Umbilical cord (tissue), 2 donors: ENCODE measurements at places on chromosomes 11 and 22. TPM values are rescaled to one million over a fixed set of nuclear protein-coding genes. Genes with fewer than 3 reads are reported as not detected.
A peak's percentile ranks its signal among the peaks of the same experiment; 100 is the strongest.

Gene CBX7
- total RNA-seq: 10.4 TPM

Gene PRSS23
- total RNA-seq: 157 TPM

Gene NOX4
- total RNA-seq: 14.0 TPM

Gene KRTAP5-8
- total RNA-seq: not detected

Gene KCNJ11
- 0.48 TPM for total RNA-seq

Gene APOA4
- total RNA-seq: 3.4 TPM

Gene OR51B4
- total RNA-seq: 3.1 TPM

Gene CTSD
- total RNA-seq: 64.8 TPM

Gene ZNF143
- 41.4 TPM for total RNA-seq

Gene PYGM
- 14.7 TPM for total RNA-seq

Gene OSM
- 4.8 TPM for total RNA-seq

Gene CCDC15
- 8.7 TPM for total RNA-seq

Gene C11orf16
- 1.9 TPM for total RNA-seq

Gene CD3D
- total RNA-seq: not detected

Gene CASP5
- not detected for total RNA-seq

DNA sequence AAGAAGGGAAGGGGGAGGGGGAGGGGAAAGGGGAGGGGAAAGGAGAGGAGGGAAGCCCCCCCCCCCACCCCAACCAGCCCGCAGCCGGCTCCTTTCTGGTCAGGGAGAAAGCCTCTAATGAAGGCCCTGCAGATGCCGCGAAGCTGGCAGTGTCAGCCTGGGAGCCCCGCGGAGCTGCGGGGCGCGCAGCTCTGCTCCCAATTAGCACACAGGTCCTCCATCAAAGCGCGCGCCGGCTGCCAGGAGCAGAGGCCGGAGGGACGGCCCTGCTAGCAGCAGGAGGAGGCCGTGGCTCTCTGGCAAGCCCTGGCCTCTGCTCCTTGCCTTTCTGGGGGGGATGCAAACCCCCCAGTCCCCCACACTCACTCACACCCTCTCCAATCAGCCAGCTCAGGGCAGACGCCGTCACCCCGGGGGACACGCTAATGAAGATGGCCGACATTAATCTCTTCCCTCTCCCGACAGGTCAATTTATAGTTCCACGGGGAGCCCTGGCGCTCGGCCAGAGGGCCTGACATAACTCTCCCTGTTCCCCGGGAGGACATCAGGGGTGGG lies 70.5 kb upstream of the TCF20 start:
- no peak for DNase-seq

GRCh38 chr11:47488674-47489394 lies 39.9 kb upstream of the RAPSN start:
- DNase-seq: no peak

- peak; percentile 78 for DNase-seq
Observed at GRCh38 chr11:95671768-95672167, 117.8 kb downstream of the FAM76B start.

- no peak for DNase-seq
Observed at GRCh38 chr11:77886401-77886800, 65.5 kb downstream of the AAMDC start.

GRCh38 chr11:7115780-7116179 lies 27.0 kb downstream of the RBMXL2 start:
- DNase-seq: no peak

DNA sequence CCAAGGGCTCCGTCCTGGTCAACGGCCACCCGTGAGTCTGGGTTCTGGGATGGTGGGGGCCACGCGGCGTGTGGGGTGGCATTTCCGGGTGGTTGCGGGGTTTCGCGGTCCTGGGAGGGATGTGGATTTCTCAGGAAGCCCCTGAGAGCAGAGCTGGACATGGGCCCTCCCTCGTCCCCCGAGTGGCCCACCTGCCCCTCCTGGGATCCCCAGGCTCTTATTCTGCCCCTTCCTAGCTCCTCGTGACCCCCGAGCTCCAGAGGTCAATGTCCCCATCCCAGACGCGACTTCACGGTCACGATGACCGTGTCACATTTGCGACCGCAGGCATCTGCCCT lies 4.4 kb downstream of the MUC5AC start:
- DNase-seq: no peak

DNA sequence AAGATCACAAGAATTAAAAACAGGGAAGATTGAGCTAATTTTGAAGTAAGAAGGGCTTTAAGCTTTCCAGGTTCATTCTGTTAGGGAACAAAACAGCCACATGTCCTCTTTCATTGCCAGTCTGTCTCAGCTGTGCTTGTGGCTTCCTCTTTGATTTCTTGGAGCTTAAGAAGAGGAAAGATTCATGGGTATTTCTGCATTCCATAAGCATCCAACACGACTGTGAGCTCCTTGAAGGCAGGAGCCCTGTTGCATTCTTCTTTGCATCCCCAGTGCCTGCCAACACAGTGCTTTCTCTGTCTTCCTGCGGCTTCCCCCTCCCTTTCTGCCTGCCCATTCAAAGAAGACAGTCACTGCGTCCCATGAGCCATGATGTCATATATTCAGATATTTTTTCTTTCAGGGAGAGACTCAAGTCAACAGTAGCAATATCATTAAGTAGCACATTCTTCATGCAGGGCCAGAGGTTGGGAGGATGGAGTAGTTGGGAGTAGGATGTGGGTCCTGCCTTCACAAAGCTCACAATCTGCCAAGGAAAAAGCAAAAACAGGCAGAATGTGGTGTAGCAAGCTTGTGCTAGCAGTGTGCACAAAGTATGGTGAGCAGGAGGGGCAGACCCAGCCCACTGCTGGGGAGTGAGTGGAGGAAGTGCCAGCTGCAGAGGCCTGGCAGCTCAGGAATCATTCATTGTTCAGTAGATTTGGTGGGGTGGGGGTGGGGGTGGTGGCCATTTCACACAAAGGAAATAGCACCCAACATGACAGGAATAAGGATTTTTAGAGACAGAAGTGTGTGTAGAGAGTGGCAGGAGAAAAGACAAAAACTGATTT lies 162.1 kb upstream of the RASSF10 start:
- DNase-seq: no peak

DNA sequence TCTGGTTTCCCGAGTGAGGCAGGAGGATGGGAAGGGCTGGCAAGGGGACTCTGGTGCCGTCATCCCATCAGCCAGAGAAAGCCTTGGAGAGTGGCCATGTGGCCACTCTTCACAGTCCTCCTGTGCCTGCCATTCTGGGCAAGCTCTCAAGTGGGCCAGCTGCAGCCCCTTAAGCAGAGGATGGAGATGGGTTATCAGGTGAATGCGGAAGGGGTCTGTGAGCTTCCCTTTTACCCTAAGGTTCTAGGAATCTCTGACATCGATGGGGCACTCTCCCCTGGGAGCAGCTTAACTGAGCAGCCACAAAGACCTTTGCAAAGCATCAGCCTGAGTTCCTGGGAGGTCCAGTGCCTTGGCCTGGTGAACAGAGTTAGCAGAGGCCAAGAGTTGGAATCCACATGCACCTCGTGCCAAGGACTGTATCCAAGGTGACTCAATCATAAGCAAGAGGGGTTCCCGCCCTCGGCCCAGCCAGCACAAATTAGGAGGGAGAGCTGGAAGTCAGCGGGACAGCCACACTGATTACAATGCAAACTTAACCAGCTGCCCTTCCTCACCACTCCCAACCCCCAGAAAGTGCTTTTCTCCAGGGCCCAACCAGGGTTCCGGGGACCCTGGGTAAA lies 193.6 kb downstream of the BUD13 start:
- DNase-seq: peak; percentile 26

DNA sequence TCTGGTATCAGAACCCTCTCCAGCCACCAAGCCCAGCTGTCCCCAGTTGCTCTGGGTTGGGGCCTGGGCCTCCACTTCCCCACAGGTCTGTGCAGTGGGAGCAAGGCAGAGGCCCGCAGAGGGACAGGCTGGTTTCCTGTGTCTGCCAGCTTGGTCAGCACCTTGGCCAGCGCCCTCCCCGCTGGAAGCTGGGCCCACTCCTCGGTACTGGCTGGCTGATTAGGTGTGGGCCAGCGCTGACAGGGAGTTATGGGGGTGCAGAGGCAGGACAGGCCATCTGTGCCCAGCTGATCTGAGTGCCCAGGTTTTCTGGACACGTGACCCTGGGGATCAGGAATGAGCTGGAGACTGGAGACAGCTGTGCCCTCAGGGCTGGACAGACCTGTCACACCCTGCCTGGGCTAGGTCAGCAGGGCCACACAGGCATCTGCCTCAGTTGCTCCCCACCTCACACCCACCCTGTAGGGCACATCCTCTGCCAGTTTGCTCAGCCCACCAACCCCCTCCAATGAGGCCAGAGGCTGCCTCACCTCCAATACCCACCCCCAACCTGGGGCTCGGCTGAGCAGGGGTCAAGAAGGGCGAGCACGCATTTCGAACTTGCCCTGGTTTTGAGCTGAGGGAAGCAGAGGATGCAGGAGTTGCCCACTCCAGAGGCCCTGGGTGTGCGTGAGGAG lies 175.3 kb downstream of the IGLL1 start:
- DNase-seq: peak; percentile 71

DNA sequence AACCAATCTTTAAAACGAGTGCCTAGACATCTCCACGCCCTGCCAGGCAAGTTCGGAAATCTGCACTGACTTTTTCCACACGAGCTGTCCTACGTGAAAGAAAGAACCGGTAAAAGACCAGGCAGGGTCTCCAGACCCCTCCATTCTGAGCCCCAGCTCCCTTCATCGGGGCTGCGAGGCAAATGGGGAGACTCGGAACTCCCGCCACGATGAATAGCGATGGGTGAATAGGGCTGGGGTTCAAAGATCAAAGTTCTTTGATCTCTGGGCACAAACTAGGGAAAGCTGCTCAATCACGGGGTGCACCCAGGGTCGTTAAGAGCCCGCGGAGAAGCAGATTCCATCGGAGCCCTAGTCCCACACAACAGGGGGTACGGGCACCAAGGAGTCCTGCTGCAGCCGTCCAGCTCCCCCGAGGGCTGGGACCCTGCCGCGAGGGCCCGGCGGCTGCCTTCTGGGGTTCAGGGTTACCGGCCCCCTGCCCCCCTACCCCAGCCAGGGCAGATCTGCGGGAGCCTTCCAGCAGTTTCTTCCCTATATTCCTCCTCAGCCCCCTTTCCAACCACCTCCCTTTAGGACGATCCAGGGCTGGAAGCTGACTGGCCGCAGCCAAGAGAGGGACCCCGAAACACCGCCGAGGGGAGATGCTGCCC lies 1.1 kb downstream of the LRP4 start:
- no peak for DNase-seq

GRCh38 chr11:66017321-66017720 lies 5.5 kb downstream of the CST6 start:
- DNase-seq: no peak

- no peak for DNase-seq
Observed at GRCh38 chr11:2548596-2548995, 103.8 kb downstream of the KCNQ1 start.

GRCh38 chr22:29994943-29995342 lies 85.3 kb upstream of the HORMAD2 start:
- DNase-seq: peak; percentile 30

DNA sequence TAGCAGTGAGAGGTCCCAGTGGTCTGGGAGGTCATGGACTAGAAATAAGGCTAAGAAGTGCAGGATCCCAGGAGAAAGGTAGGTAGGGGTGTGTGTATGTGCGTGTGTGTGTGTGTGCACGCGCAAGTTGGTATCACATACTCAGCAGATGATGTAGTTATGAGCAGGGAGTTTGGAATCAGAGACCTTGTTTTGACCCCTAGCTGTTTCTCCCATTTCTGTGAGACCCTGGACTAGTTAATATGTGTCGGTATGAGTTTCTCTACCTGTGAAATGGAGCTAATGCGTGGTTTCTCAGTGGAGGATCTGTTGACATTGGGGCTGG lies 1.3 kb downstream of the SERPING1 start:
- peak; percentile 49 for DNase-seq

GRCh38 chr11:63999349-64000025 lies 13.2 kb downstream of the OTUB1 start:
- DNase-seq: peak; percentile 85

- DNase-seq: no peak
Observed at GRCh38 chr11:20060181-20060580, 100.1 kb downstream of the DBX1 start.

- DNase-seq: no peak
Observed at GRCh38 chr22:45069925-45070324, 60.1 kb upstream of the PHF21B start.

GRCh38 chr11:66880496-66881450 lies 23.9 kb downstream of the LRFN4 start:
- DNase-seq: no peak

DNA sequence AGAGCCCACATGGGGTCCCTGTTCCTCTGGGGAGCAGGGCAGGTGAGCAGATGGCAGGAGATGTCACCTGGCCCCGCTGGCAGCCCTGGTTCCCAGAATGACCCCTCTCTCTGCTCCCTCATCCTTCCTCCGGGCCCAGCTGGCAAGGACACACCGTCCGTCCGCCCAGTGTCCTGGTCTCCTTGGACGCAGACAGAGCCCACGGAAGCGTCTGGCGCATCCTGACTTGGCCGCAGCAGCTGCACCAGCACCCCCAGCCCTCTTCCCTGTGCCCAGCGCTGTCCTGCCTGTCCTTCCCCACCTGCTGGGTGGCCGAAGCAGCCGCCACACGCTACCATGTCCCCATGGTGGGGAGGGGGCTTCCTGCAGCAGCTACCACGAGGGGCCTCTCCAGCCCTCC lies 9.6 kb upstream of the CABP7 start:
- DNase-seq: no peak

DNA sequence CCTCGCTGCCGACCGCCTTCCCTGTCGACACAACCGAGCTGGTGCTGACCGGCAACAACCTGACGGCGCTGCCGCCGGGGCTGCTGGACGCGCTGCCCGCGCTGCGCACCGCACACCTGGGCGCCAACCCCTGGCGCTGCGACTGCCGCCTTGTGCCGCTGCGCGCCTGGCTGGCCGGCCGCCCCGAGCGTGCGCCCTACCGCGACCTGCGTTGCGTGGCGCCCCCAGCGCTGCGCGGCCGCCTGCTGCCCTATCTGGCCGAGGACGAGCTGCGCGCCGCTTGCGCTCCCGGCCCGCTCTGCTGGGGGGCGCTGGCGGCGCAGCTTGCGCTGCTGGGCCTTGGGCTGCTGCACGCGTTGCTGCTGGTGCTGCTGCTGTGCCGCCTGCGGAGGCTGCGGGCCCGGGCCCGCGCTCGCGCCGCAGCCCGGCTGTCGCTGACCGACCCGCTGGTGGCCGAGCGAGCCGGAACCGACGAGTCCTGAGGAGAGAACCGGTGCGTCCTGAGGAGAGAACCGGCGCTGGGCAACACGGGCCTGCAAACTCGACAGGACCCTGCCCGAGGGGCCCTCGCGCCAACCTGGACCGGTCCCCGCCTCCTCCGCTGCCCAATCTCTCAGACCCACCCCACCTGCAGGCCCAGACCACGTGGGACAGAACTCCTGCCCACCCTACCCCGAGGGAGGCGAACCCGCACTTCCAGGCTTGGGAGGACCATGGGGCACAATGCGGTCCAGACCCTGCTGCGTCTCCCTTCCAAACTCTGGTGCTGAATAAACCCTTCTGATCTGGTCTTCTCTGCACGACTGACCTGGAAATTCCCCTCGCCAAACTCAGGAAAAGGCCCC lies 866 bp downstream of the GP1BB start:
- DNase-seq: no peak

DNA sequence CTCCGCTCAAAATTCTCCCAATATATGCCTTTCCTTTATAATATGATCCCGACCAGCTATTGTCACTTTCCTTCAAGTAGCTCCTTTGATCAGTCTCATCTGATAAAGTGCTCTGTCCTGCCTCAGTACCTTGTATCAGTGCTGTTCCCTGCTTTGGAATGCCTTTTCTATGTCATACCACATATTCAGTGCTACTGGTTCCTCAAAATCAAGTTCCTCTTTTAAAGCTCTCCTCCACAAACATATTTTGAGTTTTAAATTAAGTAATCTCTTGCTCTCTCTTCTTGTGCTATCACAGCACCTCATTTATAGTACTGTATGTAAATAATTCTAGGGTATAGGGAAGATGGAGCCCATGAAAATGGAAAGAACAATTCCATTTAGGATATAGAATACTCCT lies 137.1 kb upstream of the CTSC start:
- DNase-seq: no peak

GRCh38 chr22:37994049-37994448 lies 9.7 kb upstream of the SOX10 start:
- no peak for DNase-seq
